Dorsolateral prefrontal cortex (tissue), 122 donors: ENCODE measurements at places on chromosomes 1 and 21.
A peak's percentile ranks its signal among the peaks of the same experiment; 100 is the strongest.

GRCh38 chr1:77624102-77624501, 58.4 kb downstream of the ZZZ3 start:
- DNase-seq = no peak

DNA sequence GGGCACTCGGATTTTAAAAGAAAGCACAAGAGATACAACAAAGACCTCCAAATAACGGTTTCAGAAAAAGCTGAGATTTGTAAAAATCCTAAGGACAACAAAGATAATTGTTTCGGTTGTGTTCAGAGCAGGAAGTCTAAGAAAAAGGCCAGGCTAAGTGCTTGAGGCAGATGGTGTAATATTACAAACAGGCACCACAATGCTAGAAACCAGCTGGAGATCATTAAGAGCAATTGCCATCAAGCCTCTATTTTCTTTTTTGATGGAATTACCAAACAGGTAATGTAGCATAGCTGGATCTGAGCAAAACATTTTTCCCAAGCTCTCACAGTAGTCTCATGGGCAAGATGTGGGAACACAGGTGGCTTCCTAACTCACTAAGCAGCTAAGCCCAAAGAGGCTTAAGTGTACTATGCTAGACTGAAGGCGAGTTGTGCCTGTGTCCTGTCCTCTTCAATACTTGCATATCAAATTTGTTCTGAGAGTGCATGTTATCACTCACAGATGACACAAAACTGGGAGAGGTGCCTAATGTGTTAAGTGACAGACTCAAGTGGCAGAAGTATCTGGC, 161.6 kb downstream of the GLUL start:
- DNase-seq = no peak

GRCh38 chr1:190738317-190738716, 260.7 kb upstream of the BRINP3 start:
- DNase-seq = no peak

DNA sequence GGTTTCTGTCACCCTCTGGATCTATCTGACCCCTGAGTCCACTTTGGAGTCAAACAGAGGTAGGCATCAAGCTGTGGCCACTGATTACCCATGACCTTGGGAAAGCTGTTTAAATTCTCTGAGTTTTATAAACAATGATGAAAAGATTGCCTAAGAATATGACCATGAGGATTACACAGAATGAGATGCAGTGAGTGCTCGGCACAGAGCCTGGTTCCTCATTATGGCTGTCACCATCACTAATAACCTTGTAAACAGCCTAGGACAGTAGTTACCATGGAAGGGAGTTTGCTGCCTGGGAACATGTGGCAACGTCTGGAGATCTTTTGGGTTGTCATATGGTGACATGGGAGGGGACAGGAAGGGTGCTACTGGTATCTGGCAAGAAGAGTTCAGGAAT, 248.3 kb upstream of the KAZN start:
- no peak for DNase-seq

DNA sequence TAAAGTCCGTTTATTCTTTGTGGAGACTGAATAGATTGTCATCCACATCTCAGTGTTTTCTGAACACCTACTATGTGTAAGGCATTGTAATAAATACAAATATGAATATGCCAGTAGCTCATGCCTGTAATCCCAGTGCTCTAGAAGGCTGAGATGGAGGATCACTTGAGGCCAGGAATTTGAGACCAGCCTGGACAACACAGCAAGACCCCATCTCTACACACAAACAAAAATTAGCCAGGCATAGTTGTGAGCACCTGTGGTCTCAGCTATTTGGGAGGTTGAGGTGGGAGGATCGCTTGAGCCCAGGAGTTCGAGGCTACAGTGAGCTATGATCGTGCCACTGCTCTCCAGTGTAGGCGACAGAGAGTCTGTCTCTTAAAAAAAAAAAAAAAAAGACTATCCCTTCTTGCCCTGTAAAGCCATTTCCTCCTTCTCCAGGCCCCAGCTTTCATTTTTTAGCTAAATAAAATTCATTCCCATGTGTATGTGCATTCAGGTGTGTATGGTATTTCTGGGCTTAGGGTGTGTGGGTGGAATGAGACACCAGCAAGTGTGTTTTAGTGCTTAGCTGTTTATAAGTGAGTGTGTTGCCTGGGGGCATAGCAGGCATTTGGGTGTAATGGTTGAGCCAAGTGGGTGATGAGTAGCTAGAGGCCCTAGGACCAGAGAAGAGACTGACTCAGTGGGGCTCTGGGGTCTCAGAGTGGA, 7.8 kb downstream of the CELSR2 start:
- no peak for DNase-seq

GRCh38 chr1:64121766-64122385, 81.5 kb upstream of the UBE2U start:
- DNase-seq = no peak

GRCh38 chr1:23533246-23534023, 2.4 kb upstream of the E2F2 start:
- no peak for DNase-seq

DNA sequence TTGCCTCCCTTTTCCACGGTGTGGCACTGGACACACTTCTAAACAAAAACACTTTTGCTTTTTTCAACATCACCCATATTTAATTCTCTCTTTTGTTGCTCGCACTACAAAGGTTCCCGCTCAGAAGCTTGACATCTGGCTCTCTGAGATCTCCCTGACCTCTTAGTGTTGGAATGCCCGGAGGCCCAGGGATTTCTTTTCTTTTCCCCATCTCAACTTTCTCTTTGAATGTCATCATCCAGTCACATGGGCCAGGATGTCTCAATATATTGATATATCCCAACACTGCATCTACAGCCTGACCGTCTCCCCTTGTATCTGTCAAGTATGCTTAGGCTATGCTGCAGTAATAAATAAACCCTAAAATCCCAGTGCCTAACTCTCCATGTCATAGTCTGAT, 54.3 kb upstream of the DESI2 start:
- no peak for DNase-seq

GRCh38 chr1:245260883-245261282, 106.1 kb downstream of the KIF26B start:
- DNase-seq = no peak

DNA sequence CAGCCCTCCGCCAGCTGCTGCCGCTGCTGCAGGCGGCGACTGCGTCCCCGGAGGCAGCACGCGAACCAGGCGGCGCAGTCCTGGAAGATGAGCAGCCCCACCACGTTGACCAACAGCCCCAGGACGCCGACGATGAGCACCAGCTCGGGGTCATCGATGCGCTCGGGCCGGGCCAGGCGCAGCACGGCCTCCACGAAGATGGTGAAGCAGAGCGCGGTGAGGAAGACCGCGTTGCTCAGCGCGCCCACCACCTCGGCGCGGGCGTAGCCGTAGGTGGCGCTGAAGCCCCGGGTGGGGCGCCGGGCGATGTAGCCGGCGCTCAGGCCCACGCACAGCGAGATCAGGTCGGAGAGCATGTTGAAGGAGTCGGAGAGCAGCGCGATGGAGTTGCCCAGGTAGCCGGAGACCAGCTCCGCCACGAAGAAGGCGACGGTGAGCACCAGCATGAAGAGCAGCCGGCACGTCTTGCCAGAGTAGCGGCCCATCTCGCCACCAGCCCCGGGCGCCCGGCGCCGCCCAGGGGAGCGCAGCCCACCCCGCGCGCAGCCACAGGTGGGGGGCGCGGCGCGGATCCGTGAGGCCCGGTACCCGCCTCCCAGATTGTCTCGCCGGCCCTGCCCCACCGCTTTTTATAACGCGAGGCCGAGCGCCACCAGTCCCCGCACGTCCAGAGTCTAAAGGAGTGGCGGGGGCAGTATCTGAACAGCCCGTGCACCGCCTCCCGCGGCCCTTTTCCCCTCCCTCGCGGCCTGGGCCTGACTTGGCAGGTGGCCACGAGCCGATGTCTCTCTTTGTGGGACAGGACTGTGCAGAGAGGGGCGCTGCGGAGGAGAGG, at the start of gene SLC30A10:
SLC30A10 (minus strand) TSS at position 602 of the 835 bp plus-strand sequence; CDS start at position 485, 117 bp downstream.
- peak; percentile 34 for DNase-seq

- DNase-seq = no peak
Observed at GRCh38 chr1:25128121-25128621, 104.1 kb downstream of the SYF2 start.

DNA sequence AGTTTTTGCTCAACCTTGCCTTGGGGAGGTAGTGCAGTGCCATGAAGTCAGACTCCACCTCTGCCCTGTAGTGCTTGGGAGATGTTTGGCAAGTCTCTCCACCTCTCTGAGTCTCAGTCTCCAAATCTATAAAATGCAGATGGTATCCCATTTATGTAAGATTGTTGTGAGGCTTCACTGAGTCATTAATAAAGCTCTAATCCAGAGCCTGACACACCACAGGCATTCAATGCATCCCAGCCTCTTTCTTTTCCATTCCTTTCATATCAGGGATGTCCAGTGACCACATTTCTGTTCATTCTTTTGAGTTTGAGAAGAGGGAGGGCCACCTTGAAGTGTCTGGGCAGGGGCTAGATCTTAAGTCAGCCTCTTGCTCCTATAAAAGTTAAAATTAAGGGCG, 37.6 kb upstream of the LMO4 start:
- DNase-seq = no peak

DNA sequence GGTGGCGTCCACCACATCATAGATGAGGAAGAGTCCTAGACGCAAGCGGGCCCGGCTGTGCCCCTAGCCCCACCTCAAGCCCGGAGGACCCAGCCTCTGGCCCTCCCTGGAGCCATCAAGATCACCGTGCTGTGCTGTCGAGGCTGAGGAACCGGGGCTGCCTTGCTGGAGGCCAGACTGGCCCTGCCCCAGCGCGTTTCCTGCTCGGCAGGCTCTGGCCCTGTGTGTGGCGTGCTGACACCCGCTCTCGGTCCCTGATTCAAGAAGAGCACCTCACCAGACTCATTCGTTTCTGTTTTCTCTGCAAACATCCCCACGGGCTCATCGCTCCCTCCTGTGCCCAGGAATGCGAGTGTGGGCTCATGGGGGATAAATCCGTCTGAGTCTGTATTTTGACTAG, 51.1 kb downstream of the GLIS1 start:
- no peak for DNase-seq

GRCh38 chr1:196660852-196661251, 9.0 kb downstream of the CFH start:
- no peak for DNase-seq

DNA sequence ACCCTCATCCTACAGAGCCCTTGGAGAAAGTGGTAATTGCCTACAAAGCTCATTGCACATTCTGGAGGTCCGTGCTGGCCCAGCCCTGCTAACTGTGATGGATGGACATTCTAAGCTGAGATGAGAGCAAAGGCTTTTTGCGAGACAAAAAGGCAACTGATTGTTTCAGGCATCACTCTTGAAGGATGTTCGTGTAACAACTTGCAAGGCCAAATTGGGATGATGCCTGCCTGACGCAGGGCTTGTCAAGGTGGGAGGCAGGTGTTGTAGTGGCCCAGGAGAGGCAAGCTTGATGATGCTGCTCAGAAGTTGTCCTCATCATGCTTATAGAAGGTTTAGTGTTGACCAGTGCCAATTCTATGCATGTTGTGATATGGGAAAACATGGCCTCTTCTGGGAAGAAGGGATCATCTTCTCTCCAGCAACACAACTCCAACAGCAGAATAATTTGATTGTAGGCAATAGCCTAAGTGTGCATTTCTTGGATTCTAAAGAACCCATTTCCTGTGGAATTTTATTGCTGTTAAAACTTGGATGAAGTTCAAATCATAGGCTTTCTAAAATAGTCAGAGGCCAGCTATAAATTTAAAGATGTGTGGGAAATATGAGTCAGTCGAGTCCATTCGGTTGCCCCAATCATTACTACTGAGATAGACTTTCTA, 102.5 kb upstream of the COA6 start:
- DNase-seq = no peak

DNA sequence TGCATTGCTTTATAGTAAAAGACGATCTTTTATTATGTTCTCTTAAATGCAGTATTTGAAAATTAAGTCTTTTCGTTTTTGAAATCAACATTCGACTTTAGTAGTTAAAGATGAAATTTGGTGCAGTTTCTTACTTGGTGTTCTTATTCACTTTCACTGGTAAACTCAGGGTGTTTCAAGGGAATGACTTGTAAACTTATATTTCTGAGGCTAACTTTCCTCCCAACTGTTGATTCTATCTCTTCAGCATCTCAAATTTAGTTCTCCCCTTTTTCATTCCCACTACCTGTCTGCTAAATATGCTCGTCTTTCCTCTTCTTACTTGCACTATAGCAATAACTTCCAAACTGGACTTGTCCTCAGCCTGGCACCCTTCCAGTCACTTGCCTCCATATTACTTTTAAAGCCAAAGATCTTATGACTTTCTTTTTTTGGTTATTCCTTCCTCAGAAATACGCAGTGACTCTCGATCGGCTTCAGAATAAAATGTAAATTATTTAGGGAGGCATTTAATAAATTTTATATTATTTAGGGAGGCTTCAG, 988 bp downstream of the SLC35A3 start:
- no peak for DNase-seq

GRCh38 chr1:14826172-14826636, 227.7 kb downstream of the KAZN start:
- DNase-seq = no peak

DNA sequence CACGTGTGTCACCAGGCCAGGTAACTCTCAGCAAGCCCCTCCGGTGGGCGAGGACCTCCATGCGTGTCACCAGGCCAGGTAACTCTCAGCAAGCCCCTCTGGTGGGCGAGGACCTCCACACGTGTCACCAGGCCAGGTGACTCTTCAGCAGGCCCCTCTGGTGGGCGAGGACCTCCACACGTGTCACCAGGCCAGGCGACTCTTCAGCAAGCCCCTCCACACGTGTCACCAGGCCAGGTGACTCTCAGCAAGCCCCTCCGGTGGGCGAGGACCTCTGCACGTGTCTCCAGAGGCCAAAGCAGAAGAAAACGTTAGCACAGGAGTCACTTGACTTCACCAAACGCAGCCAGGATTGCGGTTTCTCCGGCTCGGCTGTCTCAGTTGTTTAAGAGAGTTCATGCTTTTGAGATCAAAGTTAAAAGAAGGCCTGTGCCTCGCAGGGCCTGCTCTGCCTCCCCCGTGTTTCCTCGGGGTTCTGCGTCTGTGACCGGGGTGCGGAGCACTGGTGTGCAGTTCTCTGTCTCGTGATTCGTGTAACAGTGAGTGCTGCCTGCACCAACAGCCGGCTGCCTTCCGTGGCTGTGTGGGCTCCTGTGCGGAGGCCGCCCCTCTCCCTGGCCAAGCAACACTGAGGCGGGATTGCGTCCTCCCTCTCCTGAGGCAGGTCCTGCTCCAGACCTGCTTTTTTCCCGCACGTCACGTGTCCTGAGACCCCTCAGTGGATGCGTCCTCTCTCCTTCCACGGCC, 56.6 kb downstream of the PRKCZ start:
- DNase-seq = no peak

DNA sequence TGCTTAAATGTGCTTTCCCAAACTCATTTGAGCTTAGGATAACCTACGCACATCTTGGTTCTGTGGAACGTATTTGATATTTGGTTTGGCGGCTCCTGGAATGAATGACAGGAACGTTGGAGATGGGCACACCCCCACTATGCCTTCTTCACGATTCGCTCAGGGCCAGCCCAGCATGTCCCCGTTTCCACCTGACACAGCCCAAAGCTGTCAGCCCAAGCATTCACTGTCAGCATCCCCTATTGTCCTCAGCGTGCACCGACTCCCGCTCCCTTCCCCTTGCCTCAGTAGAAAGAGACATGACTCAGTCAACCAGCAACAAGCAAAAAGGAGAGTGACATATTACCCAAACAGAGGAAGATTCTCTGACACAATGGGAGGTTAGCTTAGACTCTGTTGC, 181.4 kb downstream of the KCNJ6 start:
- DNase-seq = no peak

- no peak for DNase-seq
Observed at GRCh38 chr1:208781391-208782045, 537.3 kb upstream of the PLXNA2 start.

GRCh38 chr1:212237651-212238050, 47.6 kb upstream of the PPP2R5A start:
- no peak for DNase-seq

GRCh38 chr1:53144201-53144600, 1.8 kb upstream of the SLC1A7 start:
- no peak for DNase-seq

GRCh38 chr1:177648731-177649265, 321.1 kb downstream of the SEC16B start:
- no peak for DNase-seq
